ENCODE measurements at places on chromosomes 5 and 9.

GRCh38 chr5:180441564-180442051 lies 52.6 kb upstream of the CNOT6 start:
- DNase-seq, result no peak

GRCh38 chr5:150765799-150766169 lies 7.0 kb upstream of the DCTN4 start:
- DNase-seq, result no peak

GRCh38 chr9:111896942-111897600 lies 457 bp downstream of the UGCG start:
- DNase-seq, result peak; percentile 62

GRCh38 chr9:109974918-109975276 lies 194.9 kb downstream of the PALM2AKAP2 start:
- no peak for DNase-seq

DNA sequence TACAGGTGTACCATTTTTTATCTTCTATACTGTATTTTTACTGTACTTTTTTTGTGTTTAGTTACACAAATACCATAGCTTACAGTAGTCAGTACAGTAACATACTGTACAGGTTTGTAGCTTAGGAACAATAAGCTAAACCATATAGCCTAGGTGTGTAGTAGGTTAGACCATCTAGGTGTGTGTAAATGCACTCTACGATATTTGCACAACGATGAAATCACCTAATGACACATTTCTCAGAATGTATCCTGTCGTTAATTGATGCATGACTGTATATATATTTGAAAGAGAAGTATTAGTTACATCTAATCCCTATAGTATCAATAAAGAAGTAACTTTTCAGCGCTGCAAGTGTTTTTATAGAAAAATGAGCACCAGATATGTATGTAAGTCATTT lies 138.8 kb downstream of the TRPM6 start:
- no peak for DNase-seq

DNA sequence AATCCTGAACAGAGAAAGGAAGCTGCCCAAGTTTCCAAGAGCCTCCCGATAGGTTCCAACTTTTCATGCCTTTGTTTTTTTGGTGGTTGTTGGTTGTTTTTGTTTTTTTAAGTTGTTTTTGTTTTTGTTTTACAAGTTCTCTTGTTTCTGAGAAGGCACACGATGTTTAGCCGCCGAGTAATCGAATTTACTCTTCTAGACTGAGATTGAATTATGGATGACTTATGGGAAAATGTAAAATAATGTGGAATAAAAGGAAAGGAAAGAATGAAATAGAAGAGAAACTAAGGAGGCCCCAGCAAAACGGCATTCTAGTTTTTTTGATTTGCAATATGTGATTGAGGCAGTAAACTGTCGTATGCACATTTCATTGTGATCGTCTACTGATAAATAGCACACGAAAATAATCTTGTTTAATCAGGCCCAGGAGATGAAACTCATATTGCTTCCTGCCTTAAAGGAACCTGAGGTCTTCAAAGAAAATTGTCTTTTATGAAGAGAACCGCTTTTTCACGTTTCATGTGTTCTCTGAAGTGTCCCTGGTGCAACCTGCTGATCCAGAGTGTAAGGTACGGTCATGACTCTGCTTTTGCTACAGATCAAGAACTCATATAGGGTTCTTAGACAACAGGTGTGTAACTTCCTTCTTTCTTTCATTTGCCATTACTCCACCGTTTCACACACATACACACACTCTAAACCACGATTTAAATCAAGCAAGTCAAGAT lies 1.3 kb upstream of the GNAQ start:
- no peak for DNase-seq

DNA sequence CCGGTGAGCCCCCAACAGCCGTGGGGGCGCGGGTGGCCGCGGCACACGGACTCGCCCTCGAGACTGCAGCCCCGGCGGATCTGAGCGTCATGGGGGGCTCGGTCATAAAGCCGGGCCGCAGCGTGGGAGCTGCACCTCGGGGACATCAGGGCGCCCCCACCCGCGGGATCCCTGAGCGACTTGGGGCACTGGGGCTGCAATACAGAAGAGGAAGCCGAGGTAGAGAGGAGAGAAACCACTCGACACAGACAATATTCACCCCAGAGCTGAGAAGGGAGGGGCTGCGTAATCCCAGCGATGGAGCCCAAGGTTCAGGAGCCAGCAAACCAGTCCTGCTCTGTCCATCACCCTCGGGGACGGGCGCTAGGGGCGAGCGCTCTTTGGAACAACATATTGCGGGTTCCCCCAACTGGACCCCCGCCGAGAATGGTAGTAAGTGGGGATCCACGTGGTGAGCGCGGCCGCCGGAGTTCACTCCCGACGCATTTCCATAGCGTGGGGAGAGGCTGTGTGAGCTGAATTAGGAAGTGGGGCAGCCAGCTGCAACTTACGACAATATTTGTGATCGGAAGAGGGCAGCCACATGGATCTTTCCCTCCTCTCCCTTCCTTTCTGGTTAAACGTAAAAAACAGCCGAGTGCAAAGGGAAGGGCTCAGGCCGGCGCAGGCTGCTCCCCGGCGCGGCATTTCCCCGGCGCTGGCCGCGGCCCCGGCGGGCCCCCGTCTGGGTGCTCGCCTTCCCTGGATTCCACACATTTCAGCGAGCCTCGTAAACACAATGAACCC lies 9.9 kb downstream of the PTCH1 start:
- peak; percentile 71 for DNase-seq

DNA sequence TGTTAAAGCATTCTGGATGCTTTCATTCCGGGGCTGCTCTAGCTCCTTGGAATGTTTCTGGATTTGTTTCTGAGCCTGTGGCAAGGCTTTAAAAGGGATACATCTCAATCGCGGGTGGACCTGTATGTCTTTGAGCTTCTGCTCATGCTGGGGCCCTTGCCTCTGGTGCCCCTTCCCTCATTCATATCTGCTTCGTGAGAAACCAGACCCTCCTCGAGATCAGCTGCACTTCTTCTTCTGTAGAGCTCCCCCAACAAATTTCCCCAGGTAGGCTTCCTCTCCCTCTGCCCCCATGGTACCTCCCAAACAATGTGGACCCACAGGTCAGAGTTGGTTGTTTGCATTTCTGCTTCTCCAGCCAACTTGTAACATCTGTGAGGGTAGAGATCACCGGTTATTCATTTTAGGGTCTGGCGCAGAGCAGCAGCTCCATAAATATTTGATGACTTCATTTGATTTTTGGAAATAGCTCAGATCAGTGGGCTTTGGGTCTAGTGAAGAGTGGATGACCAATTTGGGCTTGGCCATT lies 6.6 kb downstream of the ZNF618 start:
- DNase-seq, result no peak

- DNase-seq, result peak; percentile 61
Measured at GRCh38 chr5:71937921-71938698, 169.2 kb upstream of the MAP1B start.

- DNase-seq, result no peak
Measured at GRCh38 chr5:156124708-156125107, 202.3 kb upstream of the SGCD start.

- DNase-seq, result no peak
Measured at GRCh38 chr5:152503206-152503605, 98.1 kb upstream of the NMUR2 start.

- no peak for DNase-seq
Measured at GRCh38 chr5:180290568-180291233, 1.2 kb downstream of the MAPK9 start.

- no peak for DNase-seq
Measured at GRCh38 chr5:15594977-15595568, 95.1 kb downstream of the FBXL7 start.

- DNase-seq, result no peak
Measured at GRCh38 chr5:128300181-128300580, 216.6 kb downstream of the SLC12A2 start.

GRCh38 chr9:38692707-38693106 lies 27.2 kb downstream of the FAM240B start:
- DNase-seq, result no peak

DNA sequence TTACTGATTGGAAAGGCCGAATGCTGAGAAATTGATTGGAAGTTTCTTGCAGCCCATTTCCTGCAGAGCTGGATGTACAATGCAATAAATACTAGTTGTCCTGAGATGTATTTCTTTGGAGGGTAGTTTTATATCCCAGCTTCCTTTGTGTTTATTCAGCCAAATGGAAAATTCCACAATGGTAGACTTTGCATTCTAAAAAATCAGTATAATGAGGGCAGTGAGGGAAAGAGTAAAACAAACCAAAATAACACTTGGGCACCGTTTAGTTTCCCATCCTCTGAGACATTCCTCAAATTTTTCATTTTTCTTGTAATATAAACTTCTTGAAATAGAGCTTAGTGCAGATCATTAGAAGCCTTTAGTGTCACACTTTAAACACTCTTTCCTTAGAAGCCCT lies 379.4 kb downstream of the EBF1 start:
- no peak for DNase-seq

DNA sequence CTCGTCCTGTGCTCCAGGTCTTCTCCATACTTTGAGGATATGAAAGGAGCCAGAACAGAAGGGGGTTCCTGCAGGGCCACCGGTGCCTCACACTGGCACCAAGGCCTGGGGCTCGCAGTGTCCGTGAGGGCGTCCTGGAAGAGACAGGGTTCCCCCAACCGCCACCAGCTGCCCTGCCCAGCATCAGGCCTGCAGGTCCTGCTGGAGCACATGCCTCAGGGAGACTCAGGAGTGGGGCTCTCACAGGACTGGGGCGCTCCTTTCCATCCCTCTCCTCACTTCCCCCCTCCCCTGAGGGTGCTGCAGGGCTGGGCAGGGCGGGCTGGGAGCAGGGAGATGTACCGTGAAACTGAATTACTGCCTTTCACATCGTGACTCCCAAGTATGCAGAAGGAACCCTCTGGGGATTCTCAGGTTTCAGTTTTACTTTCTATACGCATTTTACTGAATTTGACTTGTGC lies 31.7 kb downstream of the CEP72 start:
- DNase-seq, result no peak

- DNase-seq, result no peak
Measured at GRCh38 chr5:42875785-42876374, 64.2 kb upstream of the SELENOP start.

DNA sequence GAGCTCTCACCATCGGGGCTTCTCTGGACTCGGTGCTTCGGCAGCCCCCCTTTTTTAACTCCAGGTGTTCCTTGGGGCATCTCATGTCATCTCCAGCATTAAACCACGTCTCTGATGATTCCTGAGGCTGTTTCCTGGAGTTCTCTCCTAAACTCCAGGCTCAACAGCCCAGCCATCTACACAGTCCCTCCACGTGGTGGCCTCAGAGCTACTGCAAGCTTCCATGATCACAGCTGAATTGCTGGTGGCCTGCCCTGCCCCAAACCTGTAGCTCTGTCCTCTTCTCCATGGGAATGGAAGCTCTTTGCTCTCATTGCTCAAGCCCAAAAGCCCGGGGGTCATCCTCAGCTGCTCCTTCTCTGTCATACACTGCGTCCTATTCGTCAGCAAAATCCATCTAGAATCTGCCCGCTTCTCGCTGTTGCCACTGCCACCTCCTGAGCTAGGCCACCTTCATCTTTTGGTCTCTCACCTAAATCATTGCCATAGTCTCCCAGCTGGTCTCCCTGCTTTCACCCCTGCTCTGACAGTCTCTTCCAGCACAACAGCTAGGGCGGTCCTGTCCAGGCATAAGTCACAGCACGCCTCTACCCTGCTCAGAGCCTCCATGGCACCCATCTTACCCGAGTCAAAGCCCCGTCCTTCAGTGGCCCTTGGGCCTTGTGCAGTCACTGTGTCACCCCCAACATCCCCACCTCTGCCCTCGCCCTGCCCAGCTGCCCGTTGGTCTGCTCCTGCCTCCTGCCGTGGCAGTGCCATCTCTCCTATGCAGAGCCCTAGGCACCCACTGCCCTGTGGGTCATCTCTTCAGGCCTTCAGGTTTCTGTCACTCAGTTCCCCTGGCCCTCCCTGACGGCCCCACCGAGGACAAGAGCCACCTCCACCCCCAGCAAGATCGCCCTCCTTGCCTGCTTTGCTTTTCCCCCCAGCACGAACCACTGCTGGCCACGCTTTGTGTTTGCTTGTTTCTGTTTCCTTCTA lies 6.4 kb downstream of the B4GALT7 start:
- no peak for DNase-seq

DNA sequence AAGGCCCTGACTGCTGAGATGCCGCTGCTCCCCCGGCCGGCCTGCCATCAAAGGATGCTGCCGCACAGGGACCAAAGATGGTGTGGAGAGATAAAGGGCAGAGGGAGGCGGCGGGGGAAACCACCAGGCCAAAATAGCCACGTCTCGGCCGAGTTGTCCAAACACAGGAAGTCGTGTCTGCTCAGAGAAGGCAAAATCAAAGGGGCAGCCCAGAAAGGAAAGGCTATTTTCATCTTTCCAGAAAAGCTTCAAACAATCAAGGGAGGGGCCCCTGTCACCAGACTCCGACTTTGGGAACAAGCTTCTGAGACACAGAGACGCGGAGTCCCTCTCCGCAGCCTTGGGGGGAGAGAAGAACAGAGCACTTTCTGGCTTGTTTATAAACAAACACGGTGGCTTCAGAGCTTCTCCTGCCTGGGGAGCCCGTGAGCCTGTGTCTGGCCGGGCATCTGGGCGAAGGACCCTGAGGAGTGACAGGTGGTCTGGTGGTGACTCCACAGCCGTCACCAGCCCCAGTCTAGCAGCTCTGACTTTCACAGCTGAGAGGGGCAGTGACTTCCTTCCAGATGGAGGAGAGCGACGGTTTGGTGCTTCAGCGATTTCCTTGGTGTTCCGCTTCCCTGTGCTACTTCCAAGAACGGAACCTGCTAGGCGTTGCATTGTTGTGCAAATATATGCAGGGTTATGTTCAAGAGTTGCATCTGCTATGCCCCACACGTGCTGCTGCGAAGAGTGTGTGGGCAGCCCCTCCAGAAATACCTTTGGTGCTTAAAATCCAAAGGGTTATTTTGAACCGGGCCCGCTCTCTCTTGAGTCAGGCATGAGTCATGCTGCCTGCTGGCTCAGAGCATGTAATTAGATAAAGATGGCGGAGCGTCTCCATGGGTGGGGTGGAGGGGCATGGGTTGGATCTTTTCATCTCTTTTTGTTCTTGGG lies 24.0 kb downstream of the ADAMTSL2 start:
- DNase-seq, result peak; percentile 68

DNA sequence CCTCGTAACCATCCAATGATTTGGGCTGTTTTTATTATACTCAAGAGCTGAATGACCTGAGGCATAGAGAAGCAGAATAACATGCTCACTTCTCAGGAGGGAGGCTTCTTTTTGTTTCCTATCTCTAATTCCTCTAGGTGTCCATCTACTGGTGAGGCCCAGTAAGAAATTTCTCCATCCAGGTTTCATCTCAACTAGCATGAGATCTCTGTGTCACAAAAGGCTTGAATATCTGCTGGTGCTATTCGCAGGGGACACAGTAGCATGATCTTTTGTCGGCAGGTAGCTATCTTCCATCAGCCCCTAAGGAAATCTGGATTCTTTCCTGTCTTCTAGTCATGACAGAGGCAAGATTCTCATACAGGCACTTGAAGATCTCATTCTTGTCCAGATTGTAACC lies 8.9 kb downstream of the IFNE start:
- no peak for DNase-seq

GRCh38 chr9:92720807-92721535 lies 43.7 kb downstream of the BICD2 start:
- DNase-seq, result no peak

GRCh38 chr9:105445203-105445881 lies 2.5 kb upstream of the FSD1L start:
- DNase-seq, result no peak

- DNase-seq, result no peak
Measured at GRCh38 chr5:96067251-96067650, 105.6 kb upstream of the ELL2 start.

Measured in occipital lobe (tissue), 3 donors.